ENCODE measurements at places on chromosomes 7 and 10.

- DNase-seq: peak; percentile 78
Measured at GRCh38 chr7:14836571-14837189, 65.9 kb downstream of the DGKB start.

DNA sequence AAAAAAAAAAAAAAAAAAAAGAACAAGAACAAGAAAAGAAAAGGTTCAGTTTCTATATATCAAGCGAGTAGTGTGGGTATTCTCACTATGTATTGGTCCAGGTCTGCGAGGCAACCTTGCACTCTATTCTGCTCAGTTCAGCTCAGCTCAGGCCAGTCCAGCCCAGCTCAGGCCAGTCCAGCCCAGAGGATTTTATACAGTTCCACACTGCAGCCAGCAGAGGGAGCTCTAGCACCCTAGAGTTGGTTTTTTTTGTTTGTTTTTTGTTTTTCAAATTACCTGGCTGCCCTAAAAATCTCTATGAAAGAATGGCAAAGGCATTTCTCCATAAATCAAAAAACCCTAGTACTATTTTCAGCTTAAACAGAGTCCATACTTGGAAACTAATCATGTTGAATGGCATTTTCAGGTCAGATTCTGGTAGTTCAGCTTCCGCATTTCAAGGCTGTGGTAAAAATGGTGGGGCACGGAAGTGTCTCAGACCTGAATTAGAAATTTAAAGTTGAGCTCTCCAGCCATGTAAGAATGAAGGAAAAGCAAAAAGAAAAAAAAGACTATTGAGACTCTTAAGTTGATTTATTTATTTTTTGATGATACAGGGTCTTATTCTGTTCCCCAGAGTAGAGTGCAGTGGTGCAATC is 55.2 kb upstream of the GSDME start:
- peak; percentile 32 for DNase-seq

DNA sequence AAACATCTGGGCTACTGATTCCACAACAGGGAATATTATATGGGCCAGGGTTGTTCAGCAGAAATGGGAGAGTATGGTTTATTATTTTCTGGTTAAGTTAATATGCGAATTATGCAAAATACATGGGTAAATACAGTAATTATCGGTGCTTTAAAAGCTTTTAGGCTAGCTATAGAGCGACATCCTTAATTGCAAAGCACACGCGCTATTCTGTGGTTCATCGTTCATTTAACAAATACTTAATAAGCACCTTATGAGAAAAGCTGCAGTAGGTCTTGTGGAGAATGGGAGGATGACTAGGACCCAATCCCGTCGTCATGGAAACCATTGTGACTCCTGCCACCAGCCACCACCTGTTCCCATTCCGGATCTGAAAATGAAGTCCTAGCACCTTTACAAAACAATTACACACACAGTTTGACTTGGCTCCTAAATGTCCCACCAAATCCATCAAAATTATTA is 623 bp upstream of the CEP41 start:
- peak; percentile 98 for DNase-seq

- DNase-seq: no peak
Measured at GRCh38 chr7:155574556-155575290, 28.4 kb upstream of the CNPY1 start.

GRCh38 chr7:116885724-116886123 is 23.3 kb downstream of the CAPZA2 start:
- DNase-seq: no peak

GRCh38 chr10:76640806-76641205 is 996.8 kb downstream of the KCNMA1 start:
- DNase-seq: no peak

- no peak for DNase-seq
Measured at GRCh38 chr10:59680199-59680598, 29.5 kb downstream of the SLC16A9 start.

GRCh38 chr10:16891375-16892313 is 74.4 kb upstream of the RSU1 start:
- no peak for DNase-seq

DNA sequence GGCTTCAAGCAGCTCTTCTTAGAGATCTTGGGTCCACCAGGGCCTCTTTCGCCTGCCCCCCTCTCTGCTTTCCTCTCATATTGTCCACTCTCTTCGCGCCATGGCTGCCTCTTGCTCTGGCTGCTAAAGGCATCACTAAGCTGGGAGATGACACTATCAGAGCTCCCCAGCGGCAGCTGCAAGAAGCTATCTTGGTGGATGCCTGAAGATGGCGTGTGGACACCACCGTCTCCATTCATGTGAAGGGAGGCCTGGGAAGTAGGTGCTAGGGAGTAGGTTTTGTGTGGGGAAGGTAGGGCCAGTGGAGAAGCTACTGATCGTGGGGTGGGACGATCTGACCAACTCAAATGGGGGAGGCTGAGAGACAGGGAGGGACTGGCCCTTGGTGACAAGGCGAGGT is 45.9 kb upstream of the PDLIM1 start:
- no peak for DNase-seq

DNA sequence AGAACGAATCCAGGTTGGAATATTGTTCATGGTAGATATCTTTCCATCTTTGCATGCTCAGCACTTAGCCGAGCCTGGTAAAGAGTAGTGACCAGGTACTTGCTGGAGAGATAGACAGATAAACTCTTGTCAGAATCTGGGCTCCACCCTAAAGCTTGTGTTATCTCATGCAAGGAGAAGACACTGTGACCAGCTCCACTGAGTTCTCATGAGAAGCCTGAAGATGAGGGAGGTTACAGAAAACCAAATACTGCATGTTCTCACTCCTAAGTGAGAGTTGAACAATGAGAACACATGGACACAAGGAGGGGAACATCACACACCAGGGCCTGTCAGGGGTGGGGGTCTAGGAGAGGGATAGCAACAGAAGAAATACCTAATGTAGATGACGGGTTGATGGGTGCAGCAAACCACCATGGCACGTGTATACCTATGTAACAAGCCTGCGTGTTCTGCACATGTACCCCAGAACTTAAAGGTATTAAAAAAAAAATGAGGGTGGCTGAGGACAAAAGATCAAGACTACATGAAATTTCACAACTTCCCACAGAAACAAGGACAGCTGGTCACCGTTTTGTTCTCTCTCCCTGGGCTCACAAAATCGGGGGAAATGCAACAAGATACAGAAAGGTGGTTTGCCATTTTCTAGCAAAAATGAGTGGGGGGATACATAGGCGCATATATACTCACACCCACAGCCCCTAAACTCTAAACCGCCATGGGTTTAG is 17.4 kb downstream of the DLG5 start:
- no peak for DNase-seq

GRCh38 chr10:123958241-123958640 is 66.6 kb upstream of the CPXM2 start:
- DNase-seq: no peak

DNA sequence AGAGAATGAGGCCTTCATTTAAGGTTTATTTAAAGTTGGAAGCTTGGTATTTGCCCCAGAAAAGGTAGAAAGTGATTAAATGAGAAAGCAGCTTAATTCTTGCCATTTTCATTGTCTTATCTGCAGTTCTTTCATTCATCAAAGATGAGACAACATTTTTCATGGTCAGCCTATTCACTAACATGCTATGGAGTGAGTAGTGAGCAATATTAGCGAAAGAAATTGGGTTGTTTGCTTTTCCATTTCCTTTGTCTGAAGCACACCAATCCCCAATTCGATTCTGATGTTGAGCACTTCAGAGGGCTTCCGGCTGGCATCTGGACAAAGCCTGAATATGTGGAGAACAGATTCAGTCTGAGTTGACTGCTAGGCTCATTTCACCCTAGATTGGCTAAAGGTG is 317.2 kb downstream of the BBS9 start:
- peak; percentile 87 for DNase-seq

- DNase-seq: no peak
Measured at GRCh38 chr7:134289423-134289822, 27.3 kb downstream of the SLC35B4 start.

DNA sequence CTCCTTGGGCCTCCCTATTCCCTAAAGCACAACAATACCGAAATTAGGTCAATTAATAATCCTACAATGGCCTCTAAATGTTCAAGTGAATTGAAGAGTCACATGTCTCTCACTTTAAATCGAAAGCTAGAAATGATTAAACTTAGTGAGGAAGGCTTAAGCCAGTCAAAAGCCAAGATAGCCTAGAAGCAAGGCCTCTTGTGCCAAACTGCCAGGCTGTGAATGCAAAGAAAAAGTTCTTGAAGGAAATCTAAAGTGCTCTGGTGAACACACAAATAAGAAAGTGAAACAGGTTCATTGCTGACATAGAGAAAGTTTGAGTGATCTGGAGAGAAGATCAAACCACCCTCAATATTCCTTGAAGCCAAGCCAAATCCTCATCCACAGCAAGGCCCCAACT is 57.2 kb downstream of the SLC29A4 start:
- DNase-seq: no peak

DNA sequence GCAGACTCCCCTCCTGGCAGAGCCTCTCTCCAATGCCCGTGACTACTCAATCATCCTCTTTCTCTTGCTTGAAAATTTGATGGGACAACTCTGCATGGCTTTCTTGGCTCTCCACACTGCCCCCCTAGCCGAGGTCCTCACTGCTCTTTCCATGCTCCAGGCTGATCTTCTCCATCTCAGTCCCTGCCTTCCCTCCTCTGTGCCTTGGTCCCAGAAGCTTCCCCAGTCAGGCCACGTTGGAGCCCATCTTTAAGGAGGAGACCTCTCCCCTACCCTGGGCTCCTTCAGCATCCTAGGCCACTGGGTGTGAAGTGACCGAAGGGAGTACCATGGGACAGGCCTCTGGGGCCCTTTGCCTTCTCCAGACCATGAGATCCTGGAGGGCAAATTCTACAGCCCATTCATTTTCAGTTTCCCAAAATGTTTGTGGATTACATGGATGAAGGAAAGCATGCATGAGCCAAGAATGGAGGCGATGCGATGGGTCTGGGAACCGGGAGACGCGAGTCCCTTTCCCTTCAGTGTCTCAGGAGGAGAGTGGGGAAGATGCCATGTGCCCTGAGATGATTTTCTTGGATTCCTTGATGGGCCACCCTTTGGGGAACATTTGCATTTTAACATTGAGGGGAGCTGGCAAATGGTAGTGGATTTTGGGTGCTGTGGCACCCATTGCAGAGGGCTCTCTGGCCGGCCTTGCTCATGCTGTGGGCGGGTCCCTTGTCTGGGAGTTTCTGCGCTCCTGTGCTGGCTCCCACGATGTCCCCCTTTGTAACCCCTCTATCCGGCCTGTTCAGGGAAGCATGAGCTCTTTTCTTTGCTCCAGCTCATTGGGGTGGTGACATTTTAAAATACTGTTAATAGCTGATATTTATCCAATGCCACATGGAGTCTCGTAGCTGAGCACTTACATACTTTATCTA is 376.6 kb downstream of the RPS24 start:
- DNase-seq: no peak

DNA sequence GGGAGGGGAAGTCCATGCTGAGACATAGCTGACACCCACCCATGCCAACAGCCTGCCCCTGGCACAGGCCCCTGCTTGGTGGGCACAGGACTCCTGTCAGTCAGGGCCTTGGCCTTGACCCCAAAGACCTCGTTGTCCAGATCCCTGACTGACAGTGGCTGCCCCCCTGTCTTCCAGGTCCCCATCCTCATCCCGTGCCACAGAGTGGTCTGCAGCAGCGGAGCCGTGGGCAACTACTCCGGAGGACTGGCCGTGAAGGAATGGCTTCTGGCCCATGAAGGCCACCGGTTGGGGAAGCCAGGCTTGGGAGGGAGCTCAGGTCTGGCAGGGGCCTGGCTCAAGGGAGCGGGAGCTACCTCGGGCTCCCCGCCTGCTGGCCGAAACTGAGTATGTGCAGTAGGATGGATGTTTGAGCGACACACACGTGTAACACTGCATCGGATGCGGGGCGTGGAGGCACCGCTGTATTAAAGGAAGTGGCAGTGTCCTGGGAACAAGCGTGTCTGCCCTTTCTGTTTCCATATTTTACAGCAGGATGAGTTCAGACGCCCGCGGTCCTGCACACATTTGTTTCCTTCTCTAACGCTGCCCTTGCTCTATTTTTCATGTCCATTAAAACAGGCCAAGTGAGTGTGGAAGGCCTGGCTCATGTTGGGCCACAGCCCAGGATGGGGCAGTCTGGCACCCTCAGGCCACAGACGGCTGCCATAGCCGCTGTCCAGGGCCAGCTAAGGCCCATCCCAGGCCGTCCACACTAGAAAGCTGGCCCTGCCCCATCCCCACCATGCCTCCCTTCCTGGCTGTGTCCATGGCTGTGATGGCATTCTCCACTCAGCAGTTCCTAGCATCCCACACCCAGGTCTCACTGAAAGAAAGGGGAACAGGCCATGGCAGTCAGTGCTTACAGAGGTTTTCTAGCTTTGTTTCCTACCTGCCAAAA is 197.2 kb downstream of the EBF3 start:
- DNase-seq: no peak

DNA sequence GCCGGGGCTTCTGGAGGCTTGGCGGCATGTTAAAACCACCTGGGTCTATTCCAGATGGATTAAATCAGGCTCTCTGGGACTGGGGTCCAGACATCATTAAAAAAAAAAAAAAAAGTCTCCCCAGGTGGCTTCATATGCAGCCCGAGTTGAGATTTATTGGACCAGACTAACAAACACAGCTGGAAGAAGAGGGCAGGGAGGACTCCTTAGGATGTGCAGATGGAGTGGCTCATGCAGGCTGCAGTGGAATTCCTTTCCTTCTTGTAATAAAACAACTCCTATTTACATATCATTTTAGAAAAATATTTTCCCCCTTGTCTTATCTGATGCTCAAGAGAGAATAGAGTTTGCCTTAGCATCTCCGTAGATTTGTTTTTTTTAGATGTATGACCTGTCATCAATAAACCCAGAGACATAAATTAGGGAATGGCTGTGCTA is 238.1 kb downstream of the CAMK1D start:
- DNase-seq: no peak

Data from NCI-H1105 treated with DMSO at 0.1 percent for 48 hours (cell line).